ENCODE measurements at places on chromosomes 11 and 22. TPM values are rescaled to one million over a fixed set of nuclear protein-coding genes. Genes with fewer than 3 reads are reported as not detected.

DNA sequence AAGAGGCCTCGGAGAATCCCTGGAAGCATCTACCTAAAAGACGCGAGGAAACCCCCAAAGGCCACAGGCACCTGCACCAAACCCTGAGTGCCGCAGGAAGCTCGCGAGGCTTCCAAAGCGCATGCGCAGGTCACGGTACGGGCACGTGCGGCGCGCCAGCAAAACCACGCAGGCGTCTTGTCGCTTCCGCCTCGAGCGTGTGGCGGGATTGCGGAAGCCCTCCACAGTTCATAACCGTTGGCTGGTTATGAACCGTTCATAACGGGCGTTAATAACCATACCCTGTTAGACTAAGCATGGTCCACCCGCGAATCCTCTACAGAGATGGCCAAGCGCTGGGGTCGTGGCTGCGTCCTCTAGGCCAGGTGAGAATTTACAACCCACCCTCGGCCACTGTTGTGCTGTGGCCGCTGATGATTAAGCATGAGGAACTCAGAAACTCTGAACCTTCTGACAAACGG lies 46.4 kb downstream of the MORC2 start:
- no peaks in the 10 kb centered on the region for H3K4me1 ChIP-seq
- H3K36me3 ChIP-seq = peaks cover 34% of the 10 kb centered on the region
- H3K27ac ChIP-seq = peak overlapping the region; percentile 34
- DNase-seq = peak; percentile 76
- no peak overlapping the region for H3K4me3 ChIP-seq

DNA sequence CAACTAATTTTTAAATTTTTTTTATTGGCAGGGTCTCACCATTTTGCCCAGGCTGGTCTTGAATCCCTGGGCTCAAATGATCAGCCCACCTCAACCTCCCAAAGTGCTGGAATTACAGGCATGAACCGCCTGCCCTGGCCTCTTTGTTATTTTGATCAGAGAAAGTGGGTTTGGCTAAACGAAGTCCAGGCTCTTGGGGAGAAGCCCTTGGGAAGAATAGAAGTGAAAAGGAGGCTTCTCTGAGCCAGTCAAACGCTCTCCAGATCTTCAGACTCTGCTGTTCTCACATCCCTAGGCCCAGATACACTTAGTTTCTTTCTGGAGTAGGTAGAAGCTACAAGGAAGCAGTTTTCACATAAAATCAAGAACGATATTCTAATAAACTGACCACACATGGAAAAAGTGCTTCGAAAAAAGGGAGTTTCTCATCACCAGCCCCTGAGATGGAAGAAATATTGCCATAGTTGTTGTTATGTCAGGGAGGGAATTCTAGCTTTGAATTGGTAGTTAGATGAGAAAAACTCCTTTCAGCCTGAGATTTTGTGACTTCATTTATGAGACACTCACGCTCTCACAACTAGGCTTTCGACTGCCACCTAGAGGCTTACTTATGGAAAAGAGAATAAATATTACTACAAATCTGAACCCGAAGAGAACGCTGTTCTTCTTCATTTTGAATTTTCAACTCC lies 41.7 kb upstream of the AQP11 start:
- no peak overlapping the region for H3K4me3 ChIP-seq
- peak; percentile 85 for DNase-seq
- no peaks in the 10 kb centered on the region for H3K36me3 ChIP-seq
- no peaks in the 10 kb centered on the region for H3K4me1 ChIP-seq
- no peak overlapping the region for H3K27ac ChIP-seq

The CFAP300 gene
- polyA plus RNA-seq = 1.3 TPM

- H3K27ac ChIP-seq = no peak overlapping the region
- no peak overlapping the region for H3K4me3 ChIP-seq
- H3K27me3 ChIP-seq = no peaks in the 10 kb centered on the region
- no peaks in the 10 kb centered on the region for H3K36me3 ChIP-seq
- H3K4me1 ChIP-seq = no peaks in the 10 kb centered on the region
- no peak for DNase-seq
Observed at GRCh38 chr11:119995730-119996491, 142.0 kb downstream of the TRIM29 start.

DNA sequence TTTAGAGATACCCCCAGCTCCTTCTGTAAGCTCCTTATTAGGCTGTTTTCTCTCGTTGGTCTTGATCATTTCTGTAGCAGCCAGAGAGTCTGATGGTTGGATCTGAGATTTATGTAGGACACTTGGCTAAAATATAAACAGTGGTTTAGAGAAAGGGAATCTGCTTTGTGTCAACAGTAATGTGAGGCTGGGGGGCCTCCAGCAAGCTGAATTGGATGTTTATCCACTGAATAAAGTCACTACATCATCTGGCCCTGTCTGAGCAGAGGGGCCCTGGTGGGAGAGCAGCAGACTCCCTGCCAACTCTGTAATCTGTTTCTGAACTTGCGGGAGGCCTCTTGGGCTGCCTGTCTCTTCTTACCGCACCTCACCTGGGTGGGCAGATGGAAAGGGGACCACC lies 328.5 kb upstream of the PLET1 start:
- no peak overlapping the region for H3K27ac ChIP-seq
- peaks cover 2% of the 10 kb centered on the region for H3K4me1 ChIP-seq
- DNase-seq = peak; percentile 32
- no peaks in the 10 kb centered on the region for H3K36me3 ChIP-seq
- no peak overlapping the region for H3K4me3 ChIP-seq

- H3K36me3 ChIP-seq = no peaks in the 10 kb centered on the region
- H3K4me3 ChIP-seq = no peak overlapping the region
- no peaks in the 10 kb centered on the region for H3K4me1 ChIP-seq
- peaks cover 3% of the 10 kb centered on the region for H3K27me3 ChIP-seq
- DNase-seq = no peak
- no peak overlapping the region for H3K27ac ChIP-seq
Observed at GRCh38 chr11:2789791-2790567, 90.2 kb upstream of the KCNQ1OT1 start.

Data from small intestine (tissue), 16 donors.